Upper lobe of left lung (tissue), 6 donors: ENCODE measurements at places on chromosomes 16 and 17.
A peak's percentile ranks its signal among the peaks of the same experiment; 100 is the strongest.

GRCh38 chr16:24995033-24995432 lies 20.1 kb downstream of the ARHGAP17 start:
- no peak for DNase-seq

GRCh38 chr17:38442548-38442947 lies 14.3 kb downstream of the ARHGAP23 start:
- DNase-seq, result no peak

DNA sequence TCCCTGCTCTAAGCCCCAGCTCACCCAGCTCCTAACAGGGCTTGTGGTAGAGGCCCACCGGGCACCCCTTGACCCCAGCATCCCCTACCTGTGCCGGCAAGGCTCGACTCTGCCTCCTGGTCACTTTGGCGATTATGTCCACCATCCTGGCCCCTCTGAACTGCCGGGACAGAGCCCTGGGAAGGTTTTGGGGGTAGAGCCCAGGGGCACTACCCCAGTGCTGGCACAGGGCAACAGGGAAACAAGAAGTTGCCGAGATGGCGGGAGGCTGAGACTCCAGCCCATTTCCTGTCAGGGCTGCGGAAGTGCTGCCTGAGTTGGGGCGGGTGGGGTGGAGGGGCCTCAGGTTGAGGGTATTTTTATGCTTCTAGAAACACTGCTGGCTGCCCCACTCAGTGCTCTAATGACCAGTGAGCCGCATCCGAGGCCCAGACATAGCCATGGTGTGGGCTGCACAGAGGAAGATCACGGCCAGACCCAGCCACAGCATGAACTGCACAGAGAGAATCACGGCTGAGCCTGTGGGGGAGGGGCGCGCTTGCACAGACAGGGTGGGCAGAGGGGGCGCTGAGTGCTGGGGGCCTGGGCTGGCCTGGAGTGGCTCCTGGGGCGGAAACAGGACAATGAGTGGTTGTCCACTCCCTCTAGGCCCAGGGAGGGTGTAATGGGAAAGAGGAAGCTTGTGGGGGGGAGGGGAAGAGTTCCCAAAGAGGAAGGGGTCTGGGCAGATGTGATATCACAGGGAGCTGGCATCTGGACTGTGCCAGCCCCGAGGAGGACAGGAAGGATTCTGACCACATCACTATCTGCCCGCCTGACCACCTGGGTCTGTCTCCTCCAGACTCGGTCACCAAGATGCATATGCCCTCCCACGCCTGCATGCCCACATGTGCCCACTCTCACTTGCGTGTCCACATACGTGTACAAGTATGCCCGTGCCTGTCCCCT lies 22.3 kb downstream of the ARHGAP27 start:
- DNase-seq, result peak; percentile 66

GRCh38 chr16:83356266-83356665 lies 451.5 kb upstream of the HSBP1 start:
- DNase-seq, result no peak

- DNase-seq, result no peak
These were observed 113.3 kb downstream of the AATF start for GRCh38 chr17:37062021-37062420.

- DNase-seq, result no peak
These were observed 354.9 kb upstream of the ASIC2 start for GRCh38 chr17:33647956-33648355.

DNA sequence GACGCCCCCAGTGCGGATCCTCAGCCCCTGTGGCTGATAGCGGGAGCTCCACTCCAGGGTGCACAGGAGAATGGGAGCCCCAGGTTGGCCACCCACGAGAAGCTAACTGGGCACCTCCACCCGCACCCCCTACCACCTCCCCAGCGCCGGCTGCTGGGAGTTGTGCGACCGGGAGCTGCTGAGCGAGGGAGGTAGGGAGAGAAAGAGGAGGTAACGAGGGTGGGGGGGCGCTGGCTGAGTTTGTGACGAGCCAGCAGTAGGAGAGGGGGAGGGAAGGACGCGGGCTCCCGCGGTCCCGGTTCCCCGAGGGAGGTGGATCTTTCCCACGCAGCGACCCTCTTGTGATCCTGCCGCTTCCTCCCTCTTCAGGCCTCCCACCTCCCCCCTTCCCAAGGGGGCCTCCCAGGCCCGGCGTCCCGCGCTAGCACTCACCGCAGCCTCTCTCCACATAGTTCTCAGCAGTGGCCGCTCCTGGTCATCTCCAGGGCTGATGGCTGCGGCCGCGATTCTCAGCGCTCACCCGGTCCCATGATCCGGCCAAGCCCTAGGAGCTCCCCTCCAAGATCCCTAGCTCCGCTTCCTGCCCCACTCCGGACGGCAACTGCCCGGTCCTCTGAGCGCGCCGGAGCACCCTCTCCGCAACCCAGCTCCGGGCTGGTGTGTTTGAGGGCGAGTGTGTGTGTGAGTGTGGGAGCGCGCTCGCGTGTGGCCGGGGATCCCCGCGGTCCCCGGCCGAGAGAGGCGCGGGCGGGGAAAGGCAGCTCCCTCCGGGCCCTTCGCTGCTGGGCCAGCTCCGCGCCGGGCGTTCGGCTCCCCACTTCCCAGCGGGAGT lies at the start of gene GRIN2A:
GRIN2A (minus strand) TSS at position 207 of the 832 bp plus-strand sequence. CDS start 2,017 bp downstream, outside the sequence.
- DNase-seq, result no peak

DNA sequence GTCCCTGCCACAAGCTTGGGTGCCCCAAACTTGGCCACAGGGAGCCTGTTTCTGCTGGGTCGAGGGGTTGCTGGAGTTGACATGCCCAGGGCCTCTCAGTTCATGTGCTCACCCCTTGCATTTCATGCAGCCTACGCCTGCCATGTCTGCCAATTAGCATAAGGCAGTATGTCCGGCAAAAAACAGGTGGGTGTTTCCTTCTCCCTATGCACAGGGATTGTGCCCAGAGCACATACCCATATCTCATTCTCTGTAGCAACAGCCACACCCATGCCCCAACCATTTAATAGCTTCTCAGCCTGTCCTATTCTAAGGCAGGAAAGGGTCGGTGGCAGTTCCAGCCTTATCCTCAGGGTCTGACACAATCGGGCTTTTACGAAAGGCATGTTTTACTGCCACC lies 340.4 kb upstream of the ASIC2 start:
- no peak for DNase-seq

GRCh38 chr17:17988427-17988945 lies 15.8 kb downstream of the DRC3 start:
- DNase-seq, result no peak

DNA sequence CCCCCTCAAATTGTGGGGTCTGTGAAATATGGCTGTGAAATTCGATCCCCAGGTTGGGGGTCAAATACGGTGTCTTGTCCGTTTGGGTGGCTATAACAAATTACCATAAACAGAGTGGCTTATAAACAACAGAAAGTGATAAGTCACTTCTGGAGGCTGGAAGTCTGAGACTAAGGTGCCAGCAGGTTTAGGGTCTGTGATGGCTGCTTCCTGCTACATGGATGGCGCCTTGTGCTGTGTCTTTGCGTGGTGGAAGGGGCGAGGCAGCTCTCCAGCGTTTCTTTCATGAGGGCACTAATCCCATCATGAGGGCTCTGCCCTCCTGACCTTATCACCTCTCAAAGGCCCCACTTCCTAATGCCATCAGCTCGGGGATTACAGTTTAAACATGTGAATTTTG lies 120.0 kb downstream of the IRF8 start:
- no peak for DNase-seq

GRCh38 chr17:63557416-63557815 lies 7.1 kb downstream of the DCAF7 start:
- DNase-seq, result no peak

- DNase-seq, result no peak
These were observed 153.9 kb upstream of the CHMP6 start for GRCh38 chr17:80837711-80838110.

- no peak for DNase-seq
These were observed 36.8 kb downstream of the SOCS1 start for GRCh38 chr16:11219178-11219577.

DNA sequence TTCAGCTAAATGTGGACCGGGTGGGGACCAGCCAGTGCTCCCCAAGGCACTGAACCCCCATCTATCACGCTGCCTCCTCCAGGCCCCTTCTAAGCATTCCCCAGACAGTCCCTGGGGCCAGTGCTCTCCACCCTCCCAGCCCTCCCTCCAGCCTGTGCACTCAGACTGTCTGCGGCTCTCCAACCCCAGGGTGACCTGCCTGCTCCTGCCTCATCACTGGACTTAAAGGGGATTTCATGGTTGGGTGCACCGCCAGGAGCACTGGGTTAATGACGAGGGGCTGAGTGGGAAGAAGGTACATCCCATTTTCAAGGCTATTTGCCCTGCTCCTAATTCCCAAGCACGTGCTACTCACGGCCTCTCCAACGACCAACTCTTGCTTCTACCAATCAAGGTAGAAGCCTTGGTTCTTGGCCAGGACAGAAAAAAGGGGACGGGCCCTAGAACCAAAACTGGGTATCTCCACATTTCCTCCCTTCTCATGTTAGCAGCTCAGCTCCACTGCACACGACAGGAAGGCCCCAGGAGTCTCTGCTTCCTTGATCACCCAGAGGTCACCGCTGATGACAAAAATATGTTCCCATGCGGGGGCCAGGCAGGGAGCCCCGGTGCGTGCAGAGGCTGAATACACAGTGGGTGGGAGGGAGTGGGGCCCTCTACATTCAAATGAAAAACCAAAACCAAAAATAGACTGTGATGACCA lies 3.5 kb upstream of the ABR start:
- no peak for DNase-seq

DNA sequence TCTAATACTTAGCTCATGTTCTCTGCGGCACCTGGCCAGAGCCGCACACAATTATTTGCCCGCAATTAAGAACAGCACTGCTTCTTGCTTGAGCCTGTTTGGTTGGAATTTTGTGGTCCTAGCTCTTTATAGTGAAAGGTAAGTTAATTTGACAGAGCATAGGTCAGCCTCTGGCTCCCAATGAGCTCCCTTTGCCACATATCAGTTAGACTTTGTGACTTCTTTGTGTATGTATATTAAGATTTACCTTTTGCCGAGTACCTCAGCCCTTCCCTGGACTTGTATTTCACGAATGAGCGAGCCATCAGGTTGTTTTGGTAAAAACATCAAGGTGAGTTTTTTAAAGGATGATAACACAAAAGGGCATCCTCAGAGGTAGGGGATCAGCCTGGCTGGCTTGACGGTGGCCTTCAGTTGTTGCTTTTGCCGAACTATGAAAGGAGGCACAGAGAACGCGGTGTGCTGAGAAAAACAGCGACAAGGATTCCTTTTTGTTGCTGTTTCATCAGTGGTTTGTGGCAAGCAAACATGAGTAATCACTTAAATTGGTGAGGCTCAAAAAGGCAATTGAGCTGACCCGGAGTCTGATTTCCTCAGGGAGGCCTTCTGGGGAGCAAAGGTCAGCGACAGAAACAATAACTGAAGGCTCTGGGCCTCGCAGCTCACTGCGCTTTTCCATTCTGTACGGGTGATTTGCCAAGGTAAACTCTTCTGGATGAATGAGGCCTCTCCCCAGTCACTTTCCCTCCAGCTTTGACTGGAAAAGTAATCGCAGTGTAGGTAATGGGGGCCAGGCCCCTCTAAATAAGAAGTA lies 163.6 kb downstream of the HS3ST3A1 start:
- no peak for DNase-seq

- DNase-seq, result no peak
These were observed 142.6 kb upstream of the CPHXL start for GRCh38 chr16:75868636-75869632.

DNA sequence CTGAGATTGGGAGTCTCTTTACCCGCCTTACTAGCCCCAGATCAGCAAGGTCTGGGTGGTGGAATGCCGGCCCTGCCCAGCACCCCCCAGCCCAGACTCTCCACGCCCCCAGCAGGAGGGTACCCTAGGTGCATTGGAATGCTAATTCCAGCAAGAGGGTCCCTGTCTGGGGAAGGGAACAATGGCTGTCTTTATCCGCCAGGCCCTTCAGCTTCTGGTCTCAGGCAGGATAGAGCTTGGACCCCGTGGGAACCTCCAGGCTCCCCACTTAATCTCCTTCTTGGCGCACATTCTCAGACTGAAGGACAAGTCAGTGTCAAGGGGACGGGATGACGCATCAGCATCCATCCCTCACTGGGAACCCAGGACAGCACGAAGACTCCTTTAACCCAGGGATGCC lies 85.1 kb downstream of the LITAF start:
- no peak for DNase-seq

GRCh38 chr17:50056961-50057330 lies 1.0 kb downstream of the ITGA3 start:
- DNase-seq, result peak; percentile 53

DNA sequence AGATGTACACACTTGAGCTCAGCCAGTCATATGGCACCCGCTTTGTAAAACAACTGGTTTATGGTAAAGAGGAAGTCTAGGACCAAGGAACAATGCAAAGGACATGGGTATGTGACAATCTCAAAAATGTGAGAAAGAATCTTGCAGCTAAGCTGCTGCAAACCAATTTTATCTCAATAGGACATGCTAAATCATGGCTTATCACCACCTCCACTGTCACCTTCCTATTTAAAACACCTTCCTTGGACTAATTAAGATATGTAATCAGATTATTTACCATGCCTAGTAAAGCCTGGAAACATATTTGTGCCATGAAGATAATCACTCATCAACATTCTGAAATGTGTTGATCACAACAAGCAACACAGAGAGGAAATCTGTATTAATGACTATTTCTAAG lies 622.7 kb downstream of the CDH11 start:
- DNase-seq, result no peak

- DNase-seq, result no peak
These were observed 254.5 kb upstream of the ELAC2 start for GRCh38 chr17:13272296-13272695.

DNA sequence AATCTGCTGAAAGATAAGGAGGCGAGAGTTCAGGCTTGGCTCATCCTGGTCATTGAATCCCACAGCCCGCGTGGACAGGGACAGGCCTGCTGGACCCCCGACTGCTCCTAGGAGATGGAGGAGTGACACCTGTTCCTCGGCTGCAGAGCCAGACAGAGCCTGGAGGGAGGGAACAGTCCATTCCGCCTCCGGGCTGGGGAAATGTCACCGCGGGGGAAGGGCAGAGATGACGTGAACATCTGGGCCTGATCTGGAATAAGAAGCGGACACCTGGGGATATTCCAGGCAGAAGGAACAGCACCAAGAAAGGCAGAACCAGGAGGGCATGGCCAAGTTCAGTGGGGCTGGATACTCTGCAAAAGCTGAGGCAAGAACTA lies 1.5 kb downstream of the ZNF747 start:
- no peak for DNase-seq

GRCh38 chr16:63516394-63516793 lies 1480.2 kb upstream of the CDH8 start:
- DNase-seq, result no peak

GRCh38 chr17:55845385-55845784 lies 94.5 kb downstream of the PCTP start:
- peak; percentile 88 for DNase-seq

GRCh38 chr17:47935961-47936360 lies 5.4 kb upstream of the PNPO start:
- no peak for DNase-seq

DNA sequence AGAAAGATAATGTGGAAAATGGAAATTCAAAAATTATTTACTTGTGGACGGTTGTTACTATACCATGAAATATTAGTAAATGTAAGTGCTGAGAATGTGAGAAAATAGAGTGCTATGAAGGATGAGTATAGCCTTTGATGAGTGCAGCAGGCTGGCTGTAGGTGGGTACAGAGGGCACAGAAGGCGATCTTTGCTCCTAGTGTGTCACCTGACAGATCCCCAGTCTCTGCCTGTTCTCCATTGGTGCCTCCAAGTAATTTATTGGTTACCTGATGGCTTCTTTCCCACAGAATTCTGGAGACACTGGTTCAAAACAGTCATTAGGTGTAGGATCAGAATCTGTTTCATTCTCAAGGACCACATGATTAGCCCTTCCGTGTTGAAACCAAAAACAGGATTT lies 28.9 kb downstream of the ABCA9 start:
- no peak for DNase-seq
